ENCODE measurements at places on chromosomes 16 and 17.

- DNase-seq, result no peak
Measured at GRCh38 chr17:33647956-33648355, 354.9 kb upstream of the ASIC2 start.

DNA sequence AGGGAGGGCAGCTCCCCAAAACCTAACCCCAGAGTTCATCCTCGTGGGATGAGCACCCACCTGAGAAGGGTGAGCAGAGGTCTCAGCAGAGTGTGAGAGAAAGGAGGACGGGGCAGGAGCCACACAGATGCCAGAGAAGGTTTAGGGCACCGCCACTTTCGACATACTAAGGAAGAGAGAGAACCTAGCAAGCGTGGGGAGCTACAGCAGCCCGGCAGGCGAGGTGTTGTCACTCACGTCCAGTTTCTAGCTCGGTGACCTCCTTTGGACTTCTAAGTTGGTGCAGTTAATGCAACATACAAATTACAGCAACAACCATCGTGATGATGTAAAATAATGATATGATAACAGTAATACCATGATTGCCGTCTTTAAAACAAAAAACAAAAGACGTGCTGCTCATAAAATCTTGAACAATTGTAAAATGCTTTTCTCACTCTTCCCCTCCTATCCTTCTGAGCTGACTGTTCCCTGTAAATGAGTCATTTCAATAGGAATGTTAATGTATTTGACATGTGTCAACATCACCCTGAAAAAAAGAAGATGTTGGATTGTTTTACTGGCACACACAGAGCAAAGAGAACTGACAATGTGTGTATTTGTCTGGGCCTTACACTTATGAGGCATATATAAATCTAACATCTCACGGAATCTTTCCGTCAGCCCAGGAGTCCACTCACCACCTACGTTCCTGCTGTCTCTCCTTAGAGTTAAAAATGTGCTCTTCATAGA is 158.2 kb upstream of the MAF start:
- peak; percentile 5 for DNase-seq

DNA sequence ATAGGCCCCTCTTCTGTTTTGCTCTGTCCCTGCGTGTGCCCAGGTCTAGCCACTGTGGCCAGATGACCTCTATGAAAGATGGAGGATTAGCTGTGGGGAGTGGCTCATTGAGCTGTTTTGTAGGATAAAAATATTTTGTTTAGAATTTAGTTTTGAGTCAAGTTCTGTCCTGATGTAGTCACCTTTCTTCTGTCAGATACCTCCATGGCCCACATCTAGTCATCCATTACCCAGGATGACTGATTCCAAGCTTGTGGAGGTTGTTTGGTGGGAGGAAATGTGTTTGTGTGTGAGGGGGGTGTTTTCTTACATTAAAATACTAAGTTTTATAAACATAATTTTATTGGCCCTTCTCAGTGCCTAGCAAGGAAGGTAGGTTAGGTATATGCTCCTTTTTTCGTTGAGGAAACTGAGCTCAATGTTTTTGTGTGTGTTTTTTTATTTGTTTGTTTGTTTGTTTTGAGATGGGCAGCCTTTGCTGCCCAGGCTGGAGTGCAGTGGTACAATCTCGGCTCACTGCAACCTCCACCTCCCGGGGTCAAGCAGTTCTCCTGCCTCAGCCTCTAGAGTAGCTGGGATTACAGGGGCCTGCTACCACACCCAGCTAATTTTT is 16.3 kb downstream of the SNX11 start:
- no peak for DNase-seq

DNA sequence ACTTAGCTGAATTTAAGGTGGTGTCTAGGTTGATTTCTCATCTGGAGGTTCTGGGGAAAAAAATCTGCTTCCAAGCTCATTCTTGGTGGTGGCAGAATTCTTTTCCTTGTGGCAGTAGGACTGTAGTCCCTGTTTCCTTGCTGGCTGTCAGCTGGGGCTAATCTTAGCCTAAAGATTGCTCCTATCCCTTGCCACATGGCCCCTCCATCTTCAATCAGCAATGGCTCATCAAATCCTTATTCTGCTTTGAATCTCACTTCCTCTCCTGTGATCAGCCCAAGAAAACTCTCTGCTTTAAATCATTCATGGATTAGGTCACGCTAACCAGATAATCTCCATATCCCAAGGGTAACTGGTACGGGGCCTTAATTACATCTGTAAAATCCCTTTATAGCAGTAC is 6.6 kb downstream of the FAM20A start:
- DNase-seq, result no peak

GRCh38 chr16:73711406-73712080 is 585.1 kb upstream of the PSMD7 start:
- no peak for DNase-seq

- DNase-seq, result no peak
Measured at GRCh38 chr17:17924131-17924856, 47.9 kb downstream of the TOM1L2 start.

DNA sequence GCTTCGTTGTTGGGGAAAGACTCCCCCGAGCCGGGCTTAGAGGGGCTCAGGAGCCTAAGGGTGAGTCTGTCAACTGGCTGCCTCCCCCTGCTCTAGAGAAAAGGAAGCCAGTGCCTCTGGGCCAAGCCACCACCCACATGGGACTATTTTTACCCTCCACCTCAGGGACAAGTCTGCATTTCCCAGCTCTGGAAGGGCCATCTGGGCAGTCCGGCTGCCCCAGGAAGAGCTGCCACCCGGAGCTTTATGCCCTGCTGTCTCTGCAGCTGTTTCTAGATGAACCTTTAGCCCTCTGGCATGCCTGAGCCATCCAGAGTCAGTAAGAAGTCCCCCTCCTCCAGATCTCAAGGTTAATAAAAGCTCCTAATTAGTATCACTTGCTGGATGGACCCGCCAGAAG is 5.3 kb upstream of the RPRML start:
- no peak for DNase-seq

DNA sequence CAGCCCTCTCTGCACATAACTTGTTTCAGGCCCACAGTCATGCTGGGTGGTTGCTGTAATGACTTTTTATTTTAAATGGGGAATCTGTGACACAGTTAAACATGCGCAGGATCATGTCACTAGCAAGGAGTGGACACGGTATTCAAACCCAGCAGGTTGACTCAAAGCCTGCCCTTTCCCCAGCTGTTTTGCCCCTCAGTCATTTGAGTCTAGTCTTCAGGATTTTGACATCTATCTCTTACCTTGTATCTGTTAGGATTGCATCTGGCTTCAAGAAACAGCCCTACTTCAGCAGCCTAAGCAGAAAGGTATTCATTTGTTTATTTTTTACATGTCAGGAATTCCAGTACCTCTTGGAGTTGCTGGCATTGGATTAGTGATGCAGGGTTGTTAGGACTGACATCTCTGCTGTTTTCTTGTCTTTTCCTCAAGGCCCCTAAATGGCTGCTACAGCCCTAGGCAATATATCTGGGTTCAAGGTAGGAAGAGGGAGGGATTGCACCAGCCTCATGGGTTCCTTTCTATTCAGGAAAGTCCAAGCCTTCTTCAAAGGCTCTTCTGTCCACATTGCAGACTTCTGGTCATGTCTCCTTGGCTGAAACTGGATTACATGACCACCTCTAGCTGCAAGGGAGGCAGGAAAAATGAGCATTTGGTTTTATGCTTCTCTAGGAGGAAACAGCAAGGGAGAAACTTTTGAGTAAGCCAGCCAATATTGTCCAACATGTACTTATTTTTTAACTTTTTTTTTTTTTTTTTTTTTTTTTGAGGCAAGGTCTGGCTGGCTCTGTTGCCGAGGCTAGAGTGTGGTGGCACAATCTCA is 22.8 kb downstream of the ABCC1 start:
- no peak for DNase-seq

GRCh38 chr16:48892893-48893292 is 282.9 kb upstream of the N4BP1 start:
- DNase-seq, result no peak

DNA sequence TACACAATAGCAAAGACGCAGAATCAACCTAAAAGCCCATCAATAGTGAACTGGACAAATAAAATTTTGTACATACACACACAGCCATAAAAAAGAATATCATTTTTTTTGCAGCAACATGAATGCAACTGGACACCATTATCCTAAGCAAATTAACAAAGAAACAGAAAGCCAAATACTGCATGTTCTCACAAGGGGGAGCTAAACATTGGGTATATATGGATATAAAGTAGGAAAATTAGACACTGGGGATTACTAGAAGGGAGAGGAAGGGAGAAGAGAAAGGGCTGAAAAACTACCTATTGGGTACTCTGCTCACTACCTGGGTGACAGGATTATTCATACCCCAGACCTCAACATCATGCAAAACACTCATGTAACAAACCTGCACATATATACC is 28.2 kb downstream of the ADAMTS18 start:
- DNase-seq, result no peak

DNA sequence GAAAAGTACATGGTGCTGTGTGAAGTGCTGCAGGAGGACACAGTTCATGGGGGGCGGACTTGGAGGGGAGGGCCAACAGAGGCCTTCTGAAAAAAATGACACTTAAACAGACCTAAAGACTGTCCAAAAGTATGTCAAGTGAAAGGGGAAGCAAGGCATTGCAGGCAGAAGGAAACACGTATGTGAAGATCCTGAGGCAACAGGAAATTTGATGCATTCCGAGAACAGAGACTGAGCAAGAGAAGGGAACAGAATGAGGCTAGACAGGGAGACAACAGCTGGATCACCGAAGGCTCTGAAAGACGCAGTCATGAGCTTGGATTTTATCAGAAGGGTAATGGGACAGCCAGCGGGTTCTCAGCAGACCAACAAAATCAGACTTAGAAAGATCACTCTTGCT is 1.1 kb downstream of the IFT20 start:
- no peak for DNase-seq

DNA sequence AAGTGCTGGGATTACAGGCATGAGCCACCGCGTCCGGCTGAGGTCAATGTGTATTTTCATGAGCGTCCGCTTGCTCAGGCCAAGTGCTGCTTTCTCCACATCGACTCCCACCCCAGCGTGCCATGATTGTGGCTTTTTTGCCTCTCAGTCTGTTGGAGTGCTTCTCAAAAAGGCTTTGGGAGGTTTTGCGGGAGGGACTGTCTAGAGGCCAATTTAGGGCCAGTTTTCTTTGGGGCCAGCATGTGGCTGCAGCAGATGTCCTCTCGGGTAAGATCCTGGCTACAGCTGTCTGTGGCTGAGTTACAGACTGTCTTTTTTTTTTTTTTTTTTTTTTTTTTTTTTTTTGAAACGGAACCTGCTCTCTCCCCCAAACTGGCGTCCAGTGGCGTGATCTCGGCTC is 6.5 kb downstream of the C16orf90 start:
- DNase-seq, result no peak

GRCh38 chr17:16283705-16284104 is 66.7 kb downstream of the PIGL start:
- no peak for DNase-seq

- DNase-seq, result no peak
Measured at GRCh38 chr16:80656711-80657150, 115.9 kb downstream of the DYNLRB2 start.

- DNase-seq, result no peak
Measured at GRCh38 chr16:10776280-10776679, 32.6 kb downstream of the NUBP1 start.

DNA sequence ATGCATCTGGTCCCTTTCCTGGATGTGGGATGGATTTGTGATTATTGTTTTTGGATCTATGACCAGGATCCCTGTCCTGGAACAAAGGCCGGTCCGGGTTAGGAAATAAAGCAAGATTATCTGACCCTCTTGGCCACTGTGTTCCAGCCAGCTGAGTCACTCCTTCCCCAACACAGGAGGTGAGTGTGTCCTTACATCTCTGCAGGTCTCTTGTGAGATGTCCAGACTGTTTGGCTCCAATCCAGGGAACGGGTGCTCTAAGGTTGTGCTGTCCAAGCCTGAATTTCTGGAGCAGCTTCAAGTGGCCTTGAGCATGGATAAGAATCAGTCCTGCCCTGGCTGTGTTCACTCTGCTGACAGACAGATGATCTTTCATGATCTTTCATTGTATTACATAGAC is 136.5 kb upstream of the CCL2 start:
- no peak for DNase-seq

- no peak for DNase-seq
Measured at GRCh38 chr17:67632141-67632540, 85.6 kb upstream of the NOL11 start.

- no peak for DNase-seq
Measured at GRCh38 chr16:17696616-17697015, 225.9 kb upstream of the XYLT1 start.

DNA sequence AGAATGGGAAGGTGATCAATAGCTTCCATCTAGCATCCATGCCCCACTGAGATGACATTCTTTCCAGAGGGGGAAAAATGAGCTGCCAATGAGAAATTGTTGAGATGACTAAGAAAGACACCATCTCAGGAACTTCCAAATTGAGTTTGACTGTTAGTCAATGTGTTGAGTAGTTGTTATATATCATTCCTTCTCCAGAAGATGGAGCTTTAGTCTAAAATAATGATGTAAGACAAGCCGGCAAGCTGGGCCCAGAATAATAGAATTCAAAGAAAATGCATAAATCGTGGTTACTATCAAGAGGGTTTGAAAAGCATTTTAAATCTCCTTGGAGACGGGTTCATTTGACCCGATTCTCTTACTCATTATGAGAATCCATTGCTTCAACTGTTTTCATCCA is 71.0 kb upstream of the ATF7IP2 start:
- DNase-seq, result peak; percentile 31

DNA sequence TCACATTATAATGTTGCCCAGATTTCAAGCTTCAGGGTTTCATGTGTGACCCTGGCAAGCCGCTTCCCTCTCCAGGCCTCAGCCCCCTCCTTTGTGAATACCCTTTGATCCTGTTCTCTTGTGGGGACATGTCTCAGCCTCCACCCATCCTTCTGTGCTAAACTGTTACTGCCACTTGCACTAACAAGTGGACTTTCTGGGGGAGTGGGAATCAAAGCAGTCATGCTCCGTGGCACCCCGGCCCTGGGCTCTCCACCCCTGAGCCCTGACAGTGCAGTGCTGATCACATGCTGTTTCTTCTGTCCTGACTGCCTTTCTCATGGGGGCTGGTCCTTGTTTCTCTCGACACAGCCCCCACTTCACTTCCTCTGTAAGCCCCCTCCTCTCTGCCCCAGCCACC is 9.7 kb upstream of the DCAF7 start:
- no peak for DNase-seq

DNA sequence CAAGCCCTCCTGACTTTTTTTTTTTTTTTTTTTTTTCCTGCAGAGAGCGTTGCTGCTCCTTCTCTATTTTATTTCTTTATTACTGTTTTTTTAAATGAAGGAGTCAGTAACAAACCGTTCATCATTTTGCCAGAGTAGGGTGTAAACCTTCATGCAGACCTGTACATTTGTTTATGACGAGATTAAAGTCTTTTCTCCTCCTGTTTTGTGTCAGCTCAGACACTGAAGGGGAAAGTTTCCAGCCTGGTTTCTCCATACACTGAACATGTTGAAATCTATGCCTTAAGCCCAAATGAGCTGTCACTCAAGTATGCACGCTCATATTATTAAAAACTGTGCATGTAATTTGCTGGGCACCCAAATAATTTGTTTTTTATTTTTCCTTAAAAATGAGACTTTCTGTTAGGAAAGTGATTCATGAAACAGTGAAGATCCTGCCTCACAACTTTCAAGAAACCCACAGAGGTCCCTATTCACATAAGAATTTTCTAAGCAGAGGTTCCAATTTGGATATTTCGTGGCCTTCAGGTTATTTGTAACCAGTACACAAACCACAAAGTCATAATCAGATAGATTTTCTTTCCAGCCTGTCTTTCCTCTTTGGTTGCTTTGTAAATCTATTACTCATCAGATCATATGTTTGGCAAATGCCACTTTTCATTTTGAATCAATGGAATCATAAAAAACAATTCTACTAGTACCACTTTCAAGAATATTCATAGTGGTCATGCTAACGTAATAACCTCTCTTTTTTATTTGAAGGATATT is 700.3 kb downstream of the MAF start:
- no peak for DNase-seq

- no peak for DNase-seq
Measured at GRCh38 chr16:57471852-57472664, 9.6 kb downstream of the POLR2C start.

Measured in COLO829 (cell line).